IMR-90 (cell line): ENCODE measurements at places on chromosomes 3 and 15. TPM values are rescaled to one million over a fixed set of nuclear protein-coding genes. Genes with fewer than 3 reads are reported as not detected.

Gene TM2D3
- 27.4 and 30.6 TPM in 2 replicates for total RNA-seq

Gene SERINC4
- under 0.01 TPM in 1 of 2 replicates, not detected in the other for total RNA-seq

Gene GOLGA6L4
- 0.54 and 0.83 TPM in 2 replicates for total RNA-seq

- no peak overlapping the region for H3K4me3 ChIP-seq
- no peaks in the 10 kb centered on the region for H3K4me1 ChIP-seq
Observed at GRCh38 chr3:123290962-123291361, 89.2 kb downstream of the SEC22A start.

- no peaks in the 10 kb centered on the region for H3K4me1 ChIP-seq
- no peak overlapping the region for H3K27ac ChIP-seq
- DNase-seq = no peak
- H3K36me3 ChIP-seq = no peaks in the 10 kb centered on the region
- no peaks in the 10 kb centered on the region for H3K27me3 ChIP-seq
Observed at GRCh38 chr15:46111730-46112129, 476.9 kb downstream of the SQOR start.

GRCh38 chr3:181735911-181736310 lies 24.2 kb downstream of the SOX2 start:
- H3K27me3 ChIP-seq = no peaks in the 10 kb centered on the region
- H3K27ac ChIP-seq = no peak overlapping the region
- DNase-seq = no peak
- H3K4me3 ChIP-seq = no peak overlapping the region
- no peaks in the 10 kb centered on the region for H3K4me1 ChIP-seq

- H3K27ac ChIP-seq = no peak overlapping the region
- DNase-seq = no peak
- peaks cover 2% of the 10 kb centered on the region; the same call in 1 of the 2 replicates for H3K4me1 ChIP-seq
- H3K27me3 ChIP-seq = peaks cover 4% of the 10 kb centered on the region; the same call in 1 of the 2 replicates
Observed at GRCh38 chr15:62561571-62561970, 396.5 kb upstream of the C2CD4B start.

DNA sequence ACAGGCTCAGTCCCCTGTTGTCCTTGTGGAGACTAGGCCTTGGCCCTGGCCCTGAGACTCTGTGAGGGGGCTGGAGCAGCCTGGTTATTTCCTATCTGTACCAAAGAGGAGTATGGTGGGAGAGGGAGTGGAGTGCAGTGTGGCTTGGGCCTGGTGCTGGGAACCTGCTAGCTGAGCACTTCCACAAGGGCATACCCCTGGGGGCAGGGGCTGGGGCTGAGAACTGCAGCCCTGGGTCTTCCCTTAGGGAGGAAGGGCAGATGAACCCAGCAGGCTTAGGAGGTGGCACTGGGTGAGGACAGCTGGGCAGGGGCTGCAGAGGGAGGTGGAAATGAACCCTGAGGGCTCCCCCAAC lies 3.5 kb upstream of the CHST14 start:
- H3K27ac ChIP-seq = no peak overlapping the region
- H3K36me3 ChIP-seq = peaks cover 40% of the 10 kb centered on the region
- no peak overlapping the region for H3K4me3 ChIP-seq
- H3K4me1 ChIP-seq = peaks cover 12% of the 10 kb centered on the region

DNA sequence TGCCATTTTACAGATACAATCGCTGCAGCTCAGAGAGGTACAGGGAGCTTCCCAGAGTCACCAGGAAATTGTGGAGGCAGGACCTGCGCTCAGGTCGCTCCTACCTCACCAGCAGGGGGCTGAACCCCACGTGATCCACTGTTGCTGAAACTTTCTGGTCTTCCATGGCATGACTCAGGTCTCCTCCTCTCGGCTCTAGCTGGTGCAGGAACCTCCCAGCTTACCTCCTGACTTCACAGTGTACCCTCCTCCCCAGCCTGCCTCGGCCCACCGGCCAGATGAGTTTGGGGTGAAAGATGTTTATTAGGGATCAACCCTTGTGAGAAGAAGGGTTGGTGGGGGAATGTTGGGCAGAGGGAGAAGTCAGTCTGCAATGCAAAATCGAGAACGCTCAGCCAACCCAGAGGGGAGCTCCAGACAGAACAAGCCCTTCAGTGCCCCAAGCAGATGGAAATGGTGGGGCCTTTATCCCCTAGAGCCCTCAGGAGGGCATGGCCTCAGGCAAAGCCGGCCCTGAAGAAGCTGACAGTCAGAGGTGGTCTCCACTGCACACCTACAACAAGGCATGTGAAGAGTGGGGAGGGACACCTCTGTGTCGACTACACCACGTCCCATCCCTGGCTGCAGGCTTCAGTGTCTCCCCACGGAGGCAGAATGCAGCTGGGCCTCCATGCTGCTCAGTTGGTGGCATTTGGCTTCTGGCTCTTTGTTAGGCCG lies 118.6 kb upstream of the PRR20G start:
- H3K4me1 ChIP-seq = no peaks in the 10 kb centered on the region
- peaks cover 26% of the 10 kb centered on the region for H3K27me3 ChIP-seq
- no peaks in the 10 kb centered on the region for H3K36me3 ChIP-seq
- DNase-seq = peak; percentile 2
- no peak overlapping the region for H3K4me3 ChIP-seq

GRCh38 chr3:5006755-5007202 lies 27.5 kb downstream of the BHLHE40 start:
- H3K27me3 ChIP-seq = no peaks in the 10 kb centered on the region
- H3K36me3 ChIP-seq = no peaks in the 10 kb centered on the region
- no peak for DNase-seq
- H3K4me3 ChIP-seq = no peak overlapping the region
- H3K4me1 ChIP-seq = no peaks in the 10 kb centered on the region; the same call in 1 of the 2 replicates
